AG20443 (cell line): ENCODE measurements at places on chromosomes 1 and 21.

DNA sequence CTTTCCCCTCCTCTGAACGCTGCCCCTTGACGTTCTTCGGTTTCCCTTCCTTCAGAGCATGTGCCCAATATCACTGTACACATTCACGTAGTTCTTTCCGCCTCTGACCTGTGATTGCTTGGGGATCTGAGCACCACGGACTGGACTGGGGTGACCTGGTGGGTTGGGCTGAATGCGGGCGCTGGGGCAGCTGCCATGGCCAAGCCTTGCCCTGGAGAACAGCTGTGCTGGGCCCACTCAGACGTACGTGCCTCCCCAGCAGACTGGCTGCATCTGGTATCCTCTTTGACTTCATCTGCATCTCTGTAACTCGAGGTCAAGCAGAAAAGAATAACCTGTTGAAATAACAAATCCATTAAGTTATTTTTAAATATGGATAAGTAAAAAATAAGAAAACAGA lies 35.1 kb upstream of the DISC1 start:
- DNase-seq: no peak

DNA sequence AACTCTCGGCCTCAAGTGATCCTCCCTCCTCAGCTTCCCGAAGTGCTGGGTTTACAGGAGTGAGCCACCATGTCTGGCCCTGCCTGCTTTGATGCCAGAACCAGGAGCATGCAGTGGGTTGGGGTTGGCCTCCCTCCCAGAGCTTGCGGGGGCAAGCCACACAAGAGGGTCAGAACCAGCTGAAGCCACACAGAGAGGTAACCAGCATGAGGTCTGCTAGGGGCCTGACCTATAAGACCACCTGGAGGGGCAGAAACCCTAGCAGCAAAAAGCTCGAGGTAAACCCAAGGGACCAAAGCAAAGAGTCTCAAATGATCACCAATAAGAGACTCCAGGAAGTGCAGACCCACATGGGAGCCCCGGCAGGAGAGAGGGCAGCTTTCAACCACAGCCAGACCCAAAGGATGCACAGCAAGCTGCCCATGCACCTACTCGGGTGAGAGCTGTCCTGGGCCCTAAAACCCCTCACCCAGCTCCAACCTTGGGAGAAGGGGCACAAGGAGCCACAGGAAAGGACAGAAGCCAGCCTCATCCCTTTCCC lies 81.2 kb downstream of the TOMM20 start:
- no peak for DNase-seq

DNA sequence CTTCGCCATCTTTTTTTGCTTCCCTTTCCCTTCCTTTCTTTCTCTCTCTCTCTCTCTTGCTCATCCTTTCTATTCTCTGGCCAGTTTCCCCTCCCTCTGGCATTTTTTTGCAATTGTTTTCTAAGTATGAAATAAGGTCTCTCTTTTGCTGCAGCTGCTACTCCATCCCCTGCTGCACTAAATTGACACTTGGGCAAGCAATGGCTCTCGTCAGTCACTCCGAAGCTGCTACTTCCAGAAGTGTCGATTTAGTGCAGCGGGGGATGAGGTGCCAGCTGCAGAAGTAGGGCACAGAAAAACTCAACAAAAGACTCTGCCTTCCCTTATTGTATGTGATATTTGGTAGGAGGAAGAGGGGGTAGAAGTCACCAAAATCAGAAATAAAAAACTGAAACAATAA lies 642.3 kb downstream of the RWDD3 start:
- DNase-seq: no peak

DNA sequence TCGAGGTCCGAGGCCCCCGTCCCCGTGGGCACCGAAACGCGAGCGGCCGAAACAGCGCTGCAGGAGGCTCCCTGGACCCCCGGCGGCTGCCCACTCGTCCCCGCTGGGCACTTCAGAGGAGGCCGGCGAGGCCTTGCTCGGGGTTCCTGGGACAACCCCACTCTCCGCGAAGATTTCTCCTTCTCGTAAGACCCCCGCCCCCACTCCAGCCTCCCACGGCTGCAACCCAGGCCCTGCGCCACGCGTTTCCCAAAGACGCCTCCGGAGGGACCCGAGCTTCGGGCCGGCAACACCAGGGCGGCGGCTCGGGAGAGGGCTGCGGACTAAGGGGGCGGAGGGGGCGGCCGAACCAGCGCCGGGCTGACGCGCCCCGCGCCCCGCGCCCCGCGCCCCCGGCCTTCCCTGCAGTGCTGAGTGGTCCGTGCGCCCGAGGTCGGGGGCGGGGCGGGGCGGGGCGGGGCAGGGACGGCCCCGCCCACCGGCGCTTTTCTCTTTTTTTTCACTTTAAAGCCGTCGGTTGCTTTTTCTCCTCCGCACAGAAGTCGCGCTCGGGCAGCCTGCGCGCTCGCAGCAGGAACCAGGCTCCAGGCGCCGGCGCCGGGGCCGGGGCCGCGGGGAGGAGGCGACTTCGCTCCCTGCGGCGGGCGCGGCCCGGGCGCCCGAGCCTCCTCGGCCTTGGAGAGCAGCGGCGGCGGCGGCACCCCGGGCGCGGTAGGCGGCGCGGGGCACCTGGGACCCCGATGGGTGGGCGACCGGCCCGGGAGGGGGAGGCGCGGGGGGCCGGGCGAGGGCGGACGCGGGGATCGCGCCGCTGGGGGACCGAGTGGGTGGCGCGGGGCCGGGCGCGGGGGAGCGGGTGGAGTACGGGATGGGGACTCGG lies at the start of gene SPSB1:
SPSB1 (plus strand) TSS at position 534 of the 880 bp plus-strand sequence. CDS start 62,998 bp downstream, outside the sequence.
- peak; percentile 81 for DNase-seq

- DNase-seq: no peak
These were observed 8.9 kb downstream of the SETSIP start for GRCh38 chr1:92066321-92066720.

DNA sequence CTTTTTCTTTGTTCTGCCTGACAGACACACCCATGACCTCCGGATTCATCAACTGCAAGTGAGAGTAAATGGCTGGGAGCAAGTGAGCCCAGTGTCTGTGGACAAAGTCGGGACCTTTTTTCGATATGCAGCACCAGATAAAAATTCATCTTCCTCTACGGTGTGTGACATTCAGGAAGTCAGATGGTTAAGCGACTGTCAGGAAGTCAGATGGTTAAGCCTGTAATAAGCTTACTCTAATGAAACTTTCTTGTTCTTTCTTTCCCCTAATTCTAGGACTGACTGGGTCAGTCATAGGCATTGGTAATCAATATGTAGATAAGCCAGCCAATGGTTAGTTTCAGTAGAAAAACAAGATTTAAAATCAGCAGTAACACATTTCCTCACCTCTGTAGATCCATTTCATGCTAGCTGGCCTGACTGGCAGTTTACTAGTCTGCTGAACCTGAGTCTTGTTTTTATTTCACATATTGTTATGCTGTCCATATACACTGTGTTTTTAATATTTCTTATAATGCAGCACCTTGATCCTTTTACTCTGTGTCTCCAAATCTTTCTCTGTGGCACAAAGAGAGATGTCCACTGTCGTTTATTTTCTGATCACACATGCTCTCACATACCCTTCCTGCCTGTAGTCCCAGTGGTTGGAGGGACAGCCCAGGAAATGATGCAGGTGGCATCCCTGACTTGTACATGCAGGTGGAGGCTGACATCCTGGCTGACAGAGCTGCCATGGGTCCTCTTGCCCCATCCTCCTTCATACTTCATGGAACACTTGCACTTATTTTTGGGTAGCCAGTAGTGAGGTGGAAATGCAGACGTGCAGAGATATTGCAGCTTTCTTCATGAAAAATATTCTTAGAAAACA lies 115.8 kb downstream of the VPS13D start:
- DNase-seq: no peak

GRCh38 chr1:8457760-8458381 lies 140.0 kb downstream of the SLC45A1 start:
- no peak for DNase-seq

DNA sequence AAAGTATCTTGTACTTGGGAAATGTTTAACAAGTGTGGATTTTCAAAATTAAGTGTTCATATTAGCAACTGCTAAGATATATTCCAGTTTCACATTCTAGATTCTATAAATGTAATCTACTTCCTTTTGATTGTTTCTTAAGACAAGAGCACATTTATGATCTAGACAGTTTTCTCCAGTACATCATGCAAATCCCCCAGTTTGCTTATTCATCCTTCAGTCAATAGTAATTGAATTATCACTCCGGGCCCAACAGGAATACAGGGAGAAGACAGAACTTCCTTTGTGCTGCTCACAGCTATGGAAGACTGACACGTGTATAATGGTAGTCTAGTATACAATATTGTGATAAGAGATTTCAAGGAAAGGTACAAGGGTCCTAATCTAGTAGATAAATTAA lies 14.5 kb downstream of the PLA2G4A start:
- DNase-seq: no peak

- DNase-seq: no peak
These were observed 364.6 kb downstream of the DISC1 start for GRCh38 chr1:231991231-231991630.

DNA sequence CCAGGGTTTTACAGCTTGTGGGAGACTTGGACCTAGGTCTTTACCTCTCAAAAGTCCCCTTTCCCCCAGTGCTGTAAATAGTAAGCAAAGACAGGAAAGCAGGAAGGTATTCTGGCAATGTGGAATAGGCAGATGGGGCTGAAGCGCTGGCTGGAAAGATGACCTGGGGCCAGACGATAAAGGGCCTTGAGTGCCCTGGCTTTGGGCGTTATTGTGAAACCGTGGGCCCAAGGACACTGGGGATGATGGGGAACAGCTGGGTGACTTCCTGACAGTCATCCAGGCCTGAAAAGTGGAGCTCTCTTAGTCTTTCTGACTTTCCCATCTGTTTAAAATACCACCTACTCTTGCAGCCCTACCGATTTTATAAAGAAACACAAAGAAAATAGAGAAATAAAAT lies 16.3 kb downstream of the URB2 start:
- no peak for DNase-seq

DNA sequence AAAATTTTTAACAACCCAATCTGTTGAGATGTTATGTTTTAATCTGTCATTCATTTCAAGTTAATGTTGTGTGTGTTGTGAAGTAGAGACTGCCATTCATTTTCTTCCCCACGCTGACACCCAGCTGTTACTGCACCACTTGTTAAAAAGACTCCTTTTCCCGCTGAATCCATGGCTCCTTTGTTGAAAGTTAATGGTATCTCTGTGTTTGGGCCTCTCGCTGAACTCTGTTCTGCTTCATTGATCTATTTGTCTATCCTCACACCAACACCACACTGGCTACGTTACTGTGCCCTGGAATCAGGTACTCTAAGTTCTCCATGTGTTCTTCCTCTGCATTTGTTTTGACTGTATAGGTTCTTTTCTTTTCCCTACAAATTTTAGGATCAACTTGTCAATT lies 58.2 kb downstream of the PDE9A start:
- no peak for DNase-seq

DNA sequence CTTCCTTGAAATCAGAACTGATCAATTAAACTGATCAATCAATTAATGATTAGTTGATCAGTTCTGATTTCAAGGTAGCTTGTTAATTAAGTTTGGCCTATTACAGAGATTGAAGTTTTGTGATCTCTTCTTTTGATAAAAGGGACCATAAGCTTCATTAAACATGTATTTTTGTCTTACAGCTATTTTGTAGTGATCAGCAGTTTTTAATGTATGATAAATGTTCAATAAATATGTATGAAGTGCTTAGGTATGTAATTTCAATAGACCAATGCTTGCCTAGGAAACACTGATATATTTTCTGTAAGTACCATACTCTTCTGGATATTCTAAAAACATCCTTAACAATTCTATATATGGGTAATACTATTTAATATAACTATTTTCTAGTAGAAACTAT lies 569.6 kb downstream of the BRINP3 start:
- DNase-seq: no peak

DNA sequence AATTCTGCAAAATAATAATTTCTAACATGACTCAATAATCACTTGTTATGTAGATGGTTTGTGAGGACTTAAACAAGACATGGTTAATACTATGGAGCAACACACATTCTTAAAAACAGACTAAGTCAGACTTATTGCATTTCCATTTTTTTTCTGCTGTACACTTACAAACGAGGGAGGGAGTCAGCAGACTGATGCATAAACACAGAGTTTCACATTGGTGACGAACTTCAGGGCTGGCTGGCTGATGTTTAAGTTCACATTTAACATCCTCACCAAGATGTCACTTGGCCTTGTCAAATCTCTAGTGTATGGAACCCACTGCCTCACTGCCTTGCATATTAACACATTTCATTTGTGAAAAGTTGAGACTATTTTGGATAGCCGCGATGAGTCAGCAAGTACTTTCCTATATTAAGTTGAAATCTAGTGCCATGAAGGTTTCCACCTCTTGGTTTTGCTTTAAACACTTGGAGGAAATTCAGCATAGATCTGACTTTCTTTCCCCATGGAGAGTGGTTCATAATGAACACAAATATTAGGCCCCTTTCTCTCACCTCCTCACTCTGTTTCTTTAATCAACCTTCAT lies 337.5 kb upstream of the RUNX1 start:
- DNase-seq: no peak

DNA sequence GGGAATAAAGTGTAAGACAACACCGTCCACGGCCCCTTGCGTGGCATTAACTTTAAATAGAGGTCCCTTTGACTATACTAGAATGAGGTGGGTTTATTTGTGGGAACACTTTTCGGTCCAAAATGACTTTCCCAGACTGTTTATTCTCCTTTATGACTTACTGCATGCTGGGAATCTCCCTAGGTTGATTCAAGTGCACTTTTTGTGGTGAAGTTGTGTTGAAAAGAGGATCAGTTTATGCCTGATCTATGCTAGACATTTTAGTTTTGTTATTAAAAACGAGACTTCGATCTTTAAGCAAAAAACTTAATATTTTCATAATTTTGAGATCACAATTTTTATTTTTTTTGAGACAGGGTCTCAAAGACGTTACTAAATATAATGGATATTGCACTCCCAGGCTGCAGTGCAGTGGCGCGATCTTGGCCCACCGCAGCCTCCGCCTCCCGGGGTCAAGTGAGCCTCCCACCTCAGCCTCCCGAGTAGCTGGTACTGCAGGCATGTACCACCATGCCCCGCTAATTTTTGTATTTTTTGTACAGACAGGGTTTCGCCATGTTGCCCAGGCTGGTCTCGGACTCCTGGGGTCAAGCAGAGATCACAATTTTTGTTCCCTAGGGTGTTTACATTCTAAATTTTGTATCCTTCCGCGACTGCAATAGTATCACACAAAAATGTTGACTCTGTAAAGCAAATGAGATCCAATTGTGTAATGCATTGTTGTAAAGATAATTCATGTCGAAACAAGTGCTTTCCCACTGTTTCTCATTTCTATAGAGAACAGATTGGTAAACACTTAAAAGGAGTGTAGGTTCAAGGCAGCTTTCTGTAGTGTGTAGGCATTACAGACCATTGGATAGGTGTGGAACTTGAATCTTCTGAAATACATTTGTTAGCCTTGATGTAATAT lies 1.6 kb downstream of the CDC42 start:
- no peak for DNase-seq

- DNase-seq: peak; percentile 44
These were observed 376 bp downstream of the SF3A3 start for GRCh38 chr1:37989361-37989930.

- DNase-seq: peak; percentile 89
These were observed 101.8 kb downstream of the NFIA start for GRCh38 chr1:61184040-61184713.

- DNase-seq: peak; percentile 10
These were observed 259.3 kb upstream of the CACYBP start for GRCh38 chr1:174740249-174740968.

GRCh38 chr1:54798769-54799641 lies 2.1 kb downstream of the TTC22 start:
- DNase-seq: no peak
